Sigmoid colon (tissue), 7 donors: ENCODE measurements at places on chromosomes 2 and 18. TPM values are rescaled to one million over a fixed set of nuclear protein-coding genes. Genes with fewer than 3 reads are reported as not detected.

DNA sequence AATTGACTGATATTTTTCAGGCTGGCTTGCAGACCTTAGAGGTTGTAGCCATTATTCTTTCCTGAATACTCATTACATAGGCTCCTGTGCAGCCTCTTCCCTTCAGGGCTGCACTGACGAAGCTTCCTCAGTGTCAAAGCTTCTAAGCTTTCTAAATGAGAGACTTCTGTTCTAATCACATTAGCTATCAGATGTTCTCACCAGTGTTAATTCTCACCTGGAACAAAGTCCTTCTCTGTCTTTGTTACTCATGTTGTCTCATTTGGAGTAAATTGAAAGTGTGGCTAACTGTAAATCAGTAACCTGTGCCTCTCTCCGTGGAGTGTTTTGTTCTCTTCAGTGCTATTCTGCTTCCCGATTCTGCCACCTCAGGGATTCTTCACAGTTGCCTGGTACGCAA is 76.9 kb downstream of the MC4R start:
- no peaks in the 10 kb centered on the region for H3K36me3 ChIP-seq
- DNase-seq = no peak
- H3K4me3 ChIP-seq = no peak overlapping the region

DNA sequence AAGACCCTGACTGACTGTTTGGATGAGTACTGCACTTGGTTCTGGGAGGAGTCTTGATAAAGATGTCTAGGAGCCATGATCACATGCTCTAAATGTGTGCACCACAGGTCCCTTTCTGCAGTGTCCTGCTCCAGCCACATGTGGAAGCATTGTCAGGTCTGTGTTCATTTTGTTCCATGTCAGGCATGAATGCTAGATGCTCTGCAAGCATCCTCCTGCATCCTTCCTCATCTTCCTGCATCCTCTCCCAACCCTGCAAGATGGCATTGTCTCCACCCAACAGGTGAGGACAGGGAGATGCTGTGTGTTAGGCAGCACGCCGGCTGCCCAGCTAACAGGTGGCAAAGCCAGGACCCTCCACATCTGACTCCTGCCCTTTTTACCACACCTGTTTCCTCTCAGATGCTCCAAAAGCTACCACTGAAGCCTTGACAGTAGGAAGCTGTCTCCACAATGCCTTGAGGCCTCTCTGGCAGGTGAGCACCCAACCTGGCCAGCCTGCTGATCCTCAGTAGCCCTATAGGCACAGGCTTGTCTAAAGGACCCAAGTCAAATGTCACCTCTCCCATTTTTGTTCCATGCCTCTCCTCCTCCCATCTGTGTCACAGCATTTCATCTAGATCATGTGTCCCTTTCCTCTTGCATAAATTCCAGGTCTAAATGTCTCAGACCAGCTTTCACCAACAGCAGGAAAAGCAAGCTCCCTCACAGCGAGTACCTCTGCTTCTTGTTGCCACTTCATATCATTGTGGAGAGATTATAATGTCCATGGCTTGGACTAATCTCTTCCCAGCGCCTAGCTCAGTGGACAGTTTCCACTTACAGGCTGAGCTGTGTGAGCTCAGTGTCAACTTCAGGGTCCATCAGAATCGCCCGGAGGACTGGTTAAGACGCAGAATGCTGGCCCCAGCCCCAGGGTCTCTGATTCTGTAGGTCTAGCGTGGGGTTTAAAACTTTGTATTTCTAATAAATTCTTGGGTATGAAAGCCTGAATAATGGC is 55.0 kb downstream of the TMEM163 start:
- H3K27me3 ChIP-seq = no peaks in the 10 kb centered on the region
- no peak overlapping the region for H3K4me3 ChIP-seq
- no peak for DNase-seq
- H3K27ac ChIP-seq = no peak overlapping the region

GRCh38 chr2:230862292-230862691 is 2.5 kb upstream of the ITM2C start:
- H3K36me3 ChIP-seq = no peaks in the 10 kb centered on the region
- no peak overlapping the region for H3K4me3 ChIP-seq
- no peak overlapping the region for H3K27ac ChIP-seq
- H3K27me3 ChIP-seq = no peaks in the 10 kb centered on the region

GRCh38 chr2:236748385-236748784 is 178.8 kb downstream of the ACKR3 start:
- DNase-seq = peak; percentile 76
- no peaks in the 10 kb centered on the region for H3K36me3 ChIP-seq
- no peak overlapping the region for H3K27ac ChIP-seq
- no peaks in the 10 kb centered on the region for H3K27me3 ChIP-seq
- peaks cover 7% of the 10 kb centered on the region for H3K4me1 ChIP-seq

Gene ACAA2
- 87.7 TPM for total RNA-seq

DNA sequence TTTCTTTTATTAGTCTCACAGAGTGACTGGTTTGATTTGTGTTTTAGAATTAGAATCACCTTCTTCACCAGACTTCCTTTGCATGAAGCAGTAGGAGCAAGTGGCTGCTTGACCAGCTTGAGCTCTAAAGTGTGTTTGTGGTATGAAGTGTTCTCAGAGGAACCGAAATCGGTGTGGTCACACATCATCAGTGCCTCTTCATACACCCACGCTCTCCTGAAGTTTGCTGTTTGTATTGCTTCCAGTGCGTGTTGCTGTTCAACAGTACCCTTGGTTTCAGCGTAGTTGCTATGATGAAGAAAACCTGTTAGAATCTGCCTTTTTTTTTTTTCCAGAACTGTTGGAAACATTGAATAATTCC is 77.9 kb downstream of the LIMS1 start:
- no peak for DNase-seq
- no peaks in the 10 kb centered on the region for H3K36me3 ChIP-seq

DNA sequence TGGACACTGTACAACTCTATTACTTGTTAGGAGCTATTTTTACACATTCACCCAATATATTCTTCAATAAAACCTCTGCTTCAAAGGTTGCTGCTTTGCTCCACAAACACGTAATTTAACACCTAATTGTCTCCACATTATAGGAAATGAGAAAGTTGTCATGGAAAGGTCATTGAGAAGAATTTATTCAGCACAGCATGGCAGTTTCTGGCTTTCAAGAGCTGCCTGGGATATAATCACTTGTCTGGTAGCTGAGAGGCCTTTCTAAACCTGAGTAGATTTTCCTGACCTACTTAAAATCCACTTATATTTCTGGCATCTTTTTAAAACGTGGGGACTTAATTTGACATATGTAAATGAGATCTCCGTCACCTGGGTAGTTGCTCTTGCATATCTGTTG is 216.1 kb downstream of the ZNF804A start:
- no peaks in the 10 kb centered on the region for H3K36me3 ChIP-seq
- H3K27me3 ChIP-seq = no peaks in the 10 kb centered on the region
- DNase-seq = no peak
- H3K27ac ChIP-seq = no peak overlapping the region

GRCh38 chr2:156491176-156491575 is 55.0 kb downstream of the GPD2 start:
- no peak for DNase-seq
- H3K27ac ChIP-seq = no peak overlapping the region
- no peaks in the 10 kb centered on the region for H3K36me3 ChIP-seq
- H3K4me1 ChIP-seq = peaks cover 7% of the 10 kb centered on the region
- H3K4me3 ChIP-seq = no peak overlapping the region
- no peaks in the 10 kb centered on the region for H3K27me3 ChIP-seq

Gene LBH
- total RNA-seq = 24.4 TPM
